Fibroblast of lung (primary cell): ENCODE measurements at places on chromosomes 1 and 21. TPM values are rescaled to one million over a fixed set of nuclear protein-coding genes. Genes with fewer than 3 reads are reported as not detected.

Gene PLCH2
- polyA plus RNA-seq: 0.02 and 0.10 TPM in 2 replicates

Gene DAP3
- polyA plus RNA-seq: 103 and 124 TPM in 2 replicates

Gene IFNAR2
- 20.2 and 24.3 TPM in 2 replicates for polyA plus RNA-seq

Gene S100B
- polyA plus RNA-seq: 1.4 and 2.7 TPM in 2 replicates

Gene TMEM82
- not detected in 2 replicates for polyA plus RNA-seq

Gene G0S2
- 3.9 and 11.0 TPM in 2 replicates for polyA plus RNA-seq

Gene SON
- 85.0 and 114 TPM in 2 replicates for polyA plus RNA-seq

Gene DNALI1
- 8.3 and 13.4 TPM in 2 replicates for polyA plus RNA-seq

Gene L1TD1
- 0.08 TPM in 1 of 2 replicates, not detected in the other for polyA plus RNA-seq

Gene NCMAP
- polyA plus RNA-seq: not detected in 2 replicates

Gene CYP4X1
- polyA plus RNA-seq: 0.02 TPM in 1 of 2 replicates, not detected in the other

Gene OR10Z1
- not detected in 2 replicates for polyA plus RNA-seq

Gene ADGRL4
- polyA plus RNA-seq: 3.8 and 12.0 TPM in 2 replicates

Gene SHISAL2A
- polyA plus RNA-seq: not detected in 2 replicates

Gene PLXNA2
- 0.43 and 0.80 TPM in 2 replicates for polyA plus RNA-seq

Gene DFFA
- 27.8 and 34.2 TPM in 2 replicates for polyA plus RNA-seq

Gene F3
- 269 and 400 TPM in 2 replicates for polyA plus RNA-seq

Gene TMEM51
- polyA plus RNA-seq: 11.6 and 19.0 TPM in 2 replicates

Gene HSF2BP
- polyA plus RNA-seq: 0.60 and 0.70 TPM in 2 replicates

Gene SPRR1B
- polyA plus RNA-seq: not detected in 2 replicates

Gene FMO2
- 7.1 and 136 TPM in 2 replicates for polyA plus RNA-seq

Gene RAB42
- polyA plus RNA-seq: 2.7 and 3.4 TPM in 2 replicates

Gene GPN2
- polyA plus RNA-seq: 21.5 and 32.6 TPM in 2 replicates

Gene CLDN8
- not detected in 2 replicates for polyA plus RNA-seq

Gene S100A16
- polyA plus RNA-seq: 182 and 632 TPM in 2 replicates

Gene FTCD
- polyA plus RNA-seq: 0.27 TPM in 1 of 2 replicates, not detected in the other

Gene PRR9
- polyA plus RNA-seq: not detected in 2 replicates

Gene HMGCS2
- polyA plus RNA-seq: not detected in 2 replicates

Gene CELSR2
- 0.67 and 1.2 TPM in 2 replicates for polyA plus RNA-seq

Gene PROX1
- 0.02 and 0.05 TPM in 2 replicates for polyA plus RNA-seq

Gene LMX1A
- polyA plus RNA-seq: not detected in 2 replicates

Gene PTCH2
- 0.15 and 0.23 TPM in 2 replicates for polyA plus RNA-seq

Gene GJA9
- polyA plus RNA-seq: 0.02 TPM in 1 of 2 replicates, not detected in the other

Gene USH2A
- polyA plus RNA-seq: 0.01 TPM in 2 replicates

Gene NGF
- 12.8 and 17.6 TPM in 2 replicates for polyA plus RNA-seq

Gene KCNJ9
- polyA plus RNA-seq: not detected in 2 replicates

Gene GBP1
- 48.1 and 74.2 TPM in 2 replicates for polyA plus RNA-seq

Gene HAPLN2
- polyA plus RNA-seq: not detected in 2 replicates

Gene MX2
- polyA plus RNA-seq: 0.45 and 2.0 TPM in 2 replicates

Gene ZNHIT6
- polyA plus RNA-seq: 14.3 and 15.1 TPM in 2 replicates

Gene FBLIM1
- 35.8 and 86.2 TPM in 2 replicates for polyA plus RNA-seq

Gene ABL2
- polyA plus RNA-seq: 32.7 and 36.1 TPM in 2 replicates

Gene FLG
- not detected in 2 replicates for polyA plus RNA-seq

Gene CENPL
- 9.9 and 16.5 TPM in 2 replicates for polyA plus RNA-seq

Gene FAM89A
- 10.2 and 12.0 TPM in 2 replicates for polyA plus RNA-seq

Gene PRPF38B
- 27.2 and 28.8 TPM in 2 replicates for polyA plus RNA-seq

Gene ARTN
- 0.06 TPM in 1 of 2 replicates, not detected in the other for polyA plus RNA-seq

Gene LRRIQ3
- 0.56 and 0.80 TPM in 2 replicates for polyA plus RNA-seq

Gene SERPINC1
- 0.06 TPM in 1 of 2 replicates, not detected in the other for polyA plus RNA-seq

Gene S100A3
- polyA plus RNA-seq: 11.5 and 14.8 TPM in 2 replicates

Gene CNIH3
- polyA plus RNA-seq: 3.7 and 19.7 TPM in 2 replicates

Gene ATP8B2
- 96.7 and 101 TPM in 2 replicates for polyA plus RNA-seq

Gene TMEM269
- polyA plus RNA-seq: 0.06 and 0.10 TPM in 2 replicates

Gene PEF1
- 72.9 and 85.3 TPM in 2 replicates for polyA plus RNA-seq

Gene SAMD11
- polyA plus RNA-seq: 0.40 and 0.47 TPM in 2 replicates
